Stimulated activated CD4-positive, alpha-beta T cell treated with anti-CD3 and anti-CD28 coated beads, TNF-alpha, amount 100 ng/mL, for 24 hours (primary cell): ENCODE measurements at places on chromosomes 5 and 9.

DNA sequence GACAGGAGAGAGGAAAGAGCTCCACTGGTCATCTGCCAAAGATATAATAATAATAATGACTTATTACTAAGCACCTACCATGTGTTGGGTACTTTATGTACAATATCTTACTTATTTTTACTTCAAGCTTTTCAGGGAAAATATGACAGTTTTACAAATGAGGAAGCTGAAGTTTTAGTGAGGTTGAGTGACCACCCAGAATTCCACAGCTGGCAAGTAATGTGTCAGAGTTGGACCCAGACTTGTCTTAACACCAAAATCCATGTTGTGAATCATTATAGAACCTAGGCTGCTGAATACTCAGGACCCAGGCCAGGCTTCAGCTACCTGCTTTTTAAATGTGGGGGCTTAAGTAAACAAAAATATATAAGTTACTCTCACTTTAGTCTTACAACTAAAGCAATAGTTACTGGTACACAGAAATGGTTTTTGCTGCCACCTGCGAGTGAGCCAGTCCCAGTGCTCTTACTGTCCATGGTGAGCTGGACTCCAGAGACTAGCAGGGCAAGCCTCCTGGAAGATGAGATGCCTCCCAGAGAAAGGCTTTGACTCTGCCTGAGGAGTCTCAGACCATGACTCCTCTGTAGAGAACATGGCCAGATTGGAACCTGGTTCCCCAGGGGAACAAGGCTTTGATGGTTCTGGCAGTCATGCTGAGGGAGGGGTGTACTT, 29.9 kb downstream of the RUSC2 start:
- DNase-seq, result no peak

DNA sequence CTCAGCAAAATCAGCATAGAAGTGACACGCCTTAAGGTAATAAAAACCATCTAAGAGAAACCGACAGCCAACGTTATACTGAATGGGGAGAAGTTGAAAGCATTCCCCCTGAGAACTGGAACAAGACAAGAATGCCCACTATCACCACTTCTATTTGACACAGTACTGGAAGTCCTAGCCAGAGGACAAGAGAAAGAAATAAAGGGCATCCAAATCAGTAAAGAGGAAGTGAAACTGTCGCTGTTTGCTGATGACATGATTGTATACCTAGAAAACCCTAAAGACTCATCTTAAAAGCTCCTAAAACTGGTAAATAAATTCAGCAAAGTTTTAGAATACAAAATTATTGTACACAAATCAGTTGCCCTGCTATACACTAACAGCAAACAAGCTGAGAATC, 393.3 kb downstream of the KIF4B start:
- no peak for DNase-seq

DNA sequence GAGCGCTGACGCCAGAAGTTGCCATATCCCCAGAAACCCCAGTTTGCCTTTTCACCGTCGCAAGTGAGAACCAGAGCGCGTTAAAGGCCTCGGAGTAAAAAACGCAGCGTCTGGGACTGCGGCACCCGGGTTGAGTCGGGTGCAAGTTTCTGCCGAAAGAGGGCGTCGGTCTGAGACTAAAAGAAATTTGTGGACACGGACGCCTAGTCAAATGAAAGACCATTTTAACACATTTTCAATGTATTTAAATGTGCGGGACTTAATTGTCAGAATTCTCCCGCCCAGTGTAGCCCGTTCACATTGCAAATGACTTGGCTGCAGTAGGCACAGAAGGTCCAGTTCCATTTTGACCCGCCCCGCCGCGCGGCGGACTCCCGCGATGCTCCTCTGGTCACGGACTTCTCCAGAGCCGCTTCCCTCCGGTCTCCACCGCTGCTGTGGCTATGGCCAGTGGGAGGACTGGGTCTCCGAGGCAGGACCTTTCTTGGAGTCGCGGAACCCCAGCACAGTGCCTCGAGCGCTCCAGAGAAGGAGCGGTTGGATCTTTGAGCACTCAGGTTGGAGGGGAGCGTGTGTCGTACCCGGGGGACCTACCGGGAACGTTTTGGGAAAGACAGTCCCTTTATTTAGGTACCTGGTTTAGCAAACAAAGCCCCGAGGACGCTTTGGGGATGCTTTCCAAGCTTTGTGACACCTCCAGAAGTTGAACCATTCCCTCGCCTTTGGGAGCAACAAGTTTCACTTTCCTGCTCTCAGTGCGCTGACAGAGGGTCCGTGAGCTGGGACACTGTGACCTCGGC, 1.2 kb upstream of the NPR3 start:
- DNase-seq, result no peak

DNA sequence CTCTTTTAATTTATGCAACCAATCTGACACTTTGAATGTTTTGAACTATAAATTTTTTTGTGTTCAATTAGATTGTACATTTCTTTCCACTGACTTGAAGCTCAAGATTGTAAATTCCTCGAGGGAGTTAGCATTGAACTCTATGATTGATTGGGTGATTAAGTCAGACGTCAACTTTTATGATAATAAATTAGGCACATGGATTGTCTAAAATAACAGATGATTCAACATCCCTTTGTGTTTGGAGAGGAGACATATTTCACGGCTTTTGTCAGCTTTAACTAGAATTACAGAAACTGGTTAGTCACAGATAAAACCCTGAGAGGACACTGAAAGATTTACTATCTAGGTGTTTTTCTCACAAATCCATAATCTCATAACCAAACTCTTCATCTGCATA, 32.7 kb upstream of the TXNDC8 start:
- DNase-seq, result no peak

DNA sequence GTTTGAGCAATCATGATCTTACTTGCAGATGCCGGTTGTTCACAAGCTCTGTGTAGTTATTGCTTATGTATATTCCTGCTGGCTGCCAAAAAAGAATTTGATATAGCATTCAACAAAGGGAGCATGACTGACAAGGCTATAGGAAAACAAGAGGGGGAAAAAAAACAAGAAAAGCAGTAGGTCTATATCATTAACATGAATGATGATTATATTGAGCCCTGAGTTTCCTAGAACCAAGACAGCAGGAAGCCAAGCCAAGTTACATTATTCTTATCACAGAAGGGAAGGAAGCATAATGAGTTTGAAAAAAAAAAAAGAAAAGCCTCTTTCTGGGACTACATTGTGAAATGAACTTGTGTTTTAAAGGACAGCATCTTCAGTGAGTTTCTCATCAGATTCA, 41.0 kb downstream of the TSTD2 start:
- no peak for DNase-seq

DNA sequence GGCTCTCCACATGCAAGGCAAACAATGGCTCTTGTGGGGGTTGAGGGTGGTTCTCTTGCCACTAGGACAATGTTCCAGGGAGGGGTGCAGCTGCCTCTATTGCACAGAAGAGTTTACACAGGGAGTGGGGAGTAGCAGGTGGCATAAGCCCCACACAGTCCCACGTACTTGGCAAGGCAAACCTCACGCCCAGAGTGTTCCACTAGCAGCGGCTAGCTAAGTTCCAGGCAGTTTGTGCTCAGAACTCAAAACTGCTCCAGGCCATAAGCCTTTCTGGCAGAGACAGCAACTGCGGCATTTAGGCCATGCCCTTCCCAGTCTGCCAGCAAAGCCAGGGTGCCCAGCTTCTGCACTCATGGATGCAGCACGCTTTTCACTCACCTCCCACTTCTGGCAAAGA, 29.0 kb upstream of the BTNL3 start:
- DNase-seq, result no peak

DNA sequence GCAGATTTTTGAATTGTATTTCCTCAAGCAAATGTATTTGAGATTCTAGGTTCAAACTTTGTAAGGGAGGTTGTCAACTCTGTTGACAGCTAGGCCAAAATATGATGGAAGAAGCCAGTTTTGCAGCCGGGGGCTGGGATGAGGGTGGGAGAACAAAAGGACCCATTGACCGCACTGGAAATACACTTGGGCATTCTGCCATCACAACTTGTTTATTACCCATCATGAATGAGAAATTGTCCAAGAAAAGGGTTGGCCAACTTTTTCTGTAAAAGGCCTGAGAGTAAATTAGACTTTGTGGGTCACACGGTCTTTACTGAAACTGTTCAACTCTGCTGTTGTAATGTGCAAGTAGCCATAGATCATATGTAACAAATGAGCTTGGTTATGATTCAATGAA, 221.3 kb upstream of the KLF9 start:
- DNase-seq, result no peak

DNA sequence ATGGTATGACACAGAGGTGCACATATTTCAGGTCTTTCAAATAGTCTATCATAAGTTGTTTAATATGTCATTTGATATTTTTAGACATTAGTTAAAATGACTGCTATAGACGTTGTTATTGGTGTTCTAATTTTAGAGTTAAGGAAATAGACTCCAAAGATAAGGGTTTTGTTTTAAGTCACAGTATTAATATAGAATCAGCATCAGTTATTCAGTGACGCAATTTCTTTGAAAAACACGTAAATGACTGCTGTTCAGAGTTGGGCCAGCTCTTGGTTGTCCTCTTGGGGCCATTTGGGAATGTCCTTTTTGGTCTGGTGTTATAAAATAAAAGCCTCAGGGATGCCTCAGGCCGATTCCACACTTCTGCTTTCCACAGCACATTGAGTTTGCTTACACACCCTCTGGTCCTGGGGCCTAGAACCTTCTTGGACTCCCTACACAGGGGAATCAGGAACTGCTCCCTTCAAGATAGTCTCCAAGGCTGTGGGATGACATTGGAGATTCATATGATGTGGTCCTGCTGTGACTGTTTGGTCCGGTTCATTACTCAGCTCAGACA, 14.3 kb downstream of the OTULIN start:
- no peak for DNase-seq

DNA sequence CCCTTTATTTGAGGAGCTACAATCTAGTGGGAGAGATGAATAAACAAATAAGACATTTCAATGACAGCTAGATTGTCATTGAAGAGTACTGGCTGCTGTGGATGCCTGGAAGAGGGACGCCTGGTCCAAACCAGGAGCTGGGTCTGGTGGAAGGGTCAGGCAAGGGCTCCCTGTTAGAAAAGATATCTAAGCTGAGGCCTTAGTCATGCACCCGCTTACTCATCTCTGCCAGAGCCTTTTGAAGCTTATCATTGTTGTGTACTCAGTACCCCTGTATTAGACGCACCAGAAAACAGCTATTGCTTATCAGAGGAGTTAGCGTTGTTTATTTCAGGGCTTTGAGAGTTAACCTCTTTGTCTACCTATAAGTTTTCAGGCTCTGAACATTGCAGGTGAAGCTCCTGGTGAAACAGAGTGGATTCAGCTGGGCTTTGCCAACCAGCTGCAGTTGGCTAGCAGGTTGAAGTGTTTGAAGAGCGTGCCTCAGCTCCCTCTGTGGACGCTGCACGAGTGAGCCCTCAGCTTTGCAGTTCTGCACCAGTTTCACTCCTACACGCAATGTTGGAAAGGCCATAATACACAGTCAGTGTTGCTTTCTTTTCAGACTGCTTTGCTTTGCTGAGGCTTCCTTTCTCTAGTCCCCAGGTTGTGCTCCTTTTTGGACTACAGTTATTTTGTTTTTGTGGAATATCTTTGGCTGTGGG, 5.6 kb upstream of the GPR151 start:
- DNase-seq, result no peak

DNA sequence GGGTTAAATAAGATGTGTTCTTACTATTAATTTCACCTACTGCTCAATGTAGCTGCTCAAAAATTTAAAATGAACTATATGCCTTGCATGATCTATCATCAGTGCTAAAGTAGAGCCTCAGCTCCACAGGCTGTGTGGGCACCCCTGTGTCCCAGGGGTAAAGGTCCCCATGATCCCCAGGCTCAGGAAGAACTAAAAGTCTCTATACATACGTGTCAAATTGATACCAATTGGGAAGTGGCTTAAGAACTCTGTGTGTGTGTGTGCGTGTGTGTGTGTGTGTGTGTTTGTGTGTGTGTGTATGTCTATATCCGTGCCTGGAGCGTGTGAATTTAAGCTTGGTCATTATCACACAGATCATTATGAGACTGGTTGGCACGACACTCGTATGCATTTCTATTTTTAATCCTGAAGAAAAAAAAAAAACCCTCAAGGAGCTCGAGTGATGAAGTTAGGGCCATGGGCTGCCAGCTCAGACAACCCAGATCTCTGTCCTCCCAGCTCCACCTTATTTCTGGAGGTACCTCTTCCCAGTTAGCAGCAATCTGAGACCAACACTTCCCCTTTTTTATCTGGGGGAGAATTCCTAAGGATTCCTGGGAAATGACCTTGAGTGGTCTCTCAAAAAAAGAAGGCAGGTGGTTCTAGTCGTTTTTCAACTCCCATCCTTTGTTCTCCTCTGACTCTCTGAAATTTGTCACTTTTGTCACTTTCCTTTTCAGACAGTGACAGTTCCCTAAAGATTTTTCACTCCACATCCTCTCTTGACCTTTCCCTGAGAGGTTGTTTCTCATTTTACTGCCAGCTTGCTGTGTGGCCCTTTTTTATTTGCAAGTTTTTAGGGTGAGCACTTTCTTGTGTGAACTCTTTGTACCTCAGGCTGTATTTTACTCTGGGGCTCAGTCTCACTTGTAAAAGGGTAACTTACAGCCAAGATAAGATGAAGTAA, 45.7 kb upstream of the CTXN3 start:
- DNase-seq, result no peak

DNA sequence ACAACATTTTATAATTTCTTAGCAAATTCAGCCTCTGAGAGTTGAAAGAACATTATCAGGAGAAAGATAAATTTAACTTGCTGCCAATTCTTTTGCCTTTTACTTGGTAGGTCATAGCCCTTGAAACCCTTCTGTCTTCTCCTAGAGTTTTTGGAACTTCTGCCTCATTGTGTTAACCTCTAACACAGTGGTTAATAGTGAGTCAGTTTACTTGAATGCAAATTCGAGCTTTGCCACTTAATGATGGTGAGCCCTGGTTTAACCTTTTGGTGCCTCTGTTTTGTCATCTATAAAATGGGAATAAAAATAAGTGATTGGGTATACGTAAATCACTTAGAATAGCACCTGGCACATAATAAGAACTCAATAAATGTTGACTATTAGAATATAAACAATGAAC, 1.8 kb upstream of the INIP start:
- DNase-seq, result no peak

DNA sequence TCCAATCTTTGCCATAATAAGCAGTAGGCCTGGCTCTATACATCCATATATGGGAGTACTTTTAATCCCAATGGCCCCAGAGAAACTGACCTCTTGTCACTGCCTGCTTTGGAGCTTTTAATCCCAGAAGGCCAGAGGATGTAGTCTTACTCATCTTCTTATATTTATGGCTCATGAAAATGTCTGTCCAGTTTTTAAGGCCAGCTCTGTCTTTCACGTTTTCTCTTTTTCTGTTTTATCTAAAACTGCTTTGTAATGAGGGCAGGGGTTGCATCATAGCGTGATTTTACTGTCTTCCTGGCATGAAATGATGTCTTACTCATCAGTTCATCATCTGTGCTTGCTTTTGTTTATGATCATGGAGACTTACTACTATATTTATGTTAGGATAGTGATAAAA, 1094.9 kb downstream of the MAT2B start:
- no peak for DNase-seq

DNA sequence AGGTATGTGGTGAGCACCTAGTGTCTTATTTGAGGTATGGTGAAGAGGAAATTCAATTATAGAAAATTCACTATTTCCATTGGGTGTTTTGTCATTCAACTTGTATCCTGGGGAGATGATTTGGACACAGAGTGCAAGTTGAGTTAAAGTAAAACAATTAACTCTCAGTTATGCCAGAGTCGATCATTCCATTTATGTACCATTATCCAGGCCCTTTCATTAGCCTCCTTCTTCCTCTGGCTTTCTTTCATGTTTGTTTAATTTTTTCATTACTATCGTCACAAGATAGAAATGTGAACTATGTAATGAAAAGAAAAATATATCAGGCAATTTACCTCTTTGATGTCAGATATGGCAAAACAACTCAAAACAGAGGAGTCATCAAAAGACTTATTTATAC, 1347.2 kb upstream of the NUDT12 start:
- no peak for DNase-seq

- no peak for DNase-seq
Measured at GRCh38 chr9:122580360-122580759, 2.8 kb downstream of the OR1L8 start.
